Nucleus accumbens (tissue), 56 donors: ENCODE measurements at places on chromosomes 1 and 21.

DNA sequence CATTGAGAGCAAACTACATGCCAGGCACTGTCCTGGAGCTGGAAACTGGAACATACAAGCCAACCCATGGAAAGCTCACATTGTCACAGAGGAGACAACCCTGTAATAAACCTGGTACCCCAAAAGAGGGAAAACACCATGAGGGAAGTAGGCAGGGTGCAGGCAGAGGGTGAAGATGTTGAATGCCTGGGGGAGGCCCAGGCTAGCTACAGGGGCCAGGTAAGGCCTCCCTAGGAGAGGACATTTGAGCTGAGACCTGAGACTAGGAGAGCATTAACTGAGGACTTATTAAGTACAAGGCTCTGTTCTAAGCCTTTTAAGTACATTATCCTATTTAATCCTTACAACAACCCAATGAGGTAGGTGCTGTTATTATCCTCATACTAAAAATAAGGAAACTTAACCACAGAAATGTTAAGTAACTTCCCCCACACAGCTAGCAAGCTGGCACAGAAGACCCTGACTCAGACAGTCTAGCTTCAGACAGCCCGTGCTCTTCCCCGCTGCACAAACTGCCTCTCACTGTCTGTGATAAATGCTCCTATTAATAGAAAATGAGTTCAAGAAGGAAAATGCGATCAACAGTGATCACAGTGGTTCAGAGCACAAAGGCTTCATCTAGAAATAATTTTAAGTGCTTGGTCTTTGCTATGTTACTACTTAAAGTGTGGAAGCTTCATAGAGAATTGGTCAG lies 41.8 kb downstream of the ZNF281 start:
- DNase-seq: peak; percentile 31

GRCh38 chr1:32247983-32248889 lies 1.2 kb downstream of the FAM167B start:
- no peak for DNase-seq

DNA sequence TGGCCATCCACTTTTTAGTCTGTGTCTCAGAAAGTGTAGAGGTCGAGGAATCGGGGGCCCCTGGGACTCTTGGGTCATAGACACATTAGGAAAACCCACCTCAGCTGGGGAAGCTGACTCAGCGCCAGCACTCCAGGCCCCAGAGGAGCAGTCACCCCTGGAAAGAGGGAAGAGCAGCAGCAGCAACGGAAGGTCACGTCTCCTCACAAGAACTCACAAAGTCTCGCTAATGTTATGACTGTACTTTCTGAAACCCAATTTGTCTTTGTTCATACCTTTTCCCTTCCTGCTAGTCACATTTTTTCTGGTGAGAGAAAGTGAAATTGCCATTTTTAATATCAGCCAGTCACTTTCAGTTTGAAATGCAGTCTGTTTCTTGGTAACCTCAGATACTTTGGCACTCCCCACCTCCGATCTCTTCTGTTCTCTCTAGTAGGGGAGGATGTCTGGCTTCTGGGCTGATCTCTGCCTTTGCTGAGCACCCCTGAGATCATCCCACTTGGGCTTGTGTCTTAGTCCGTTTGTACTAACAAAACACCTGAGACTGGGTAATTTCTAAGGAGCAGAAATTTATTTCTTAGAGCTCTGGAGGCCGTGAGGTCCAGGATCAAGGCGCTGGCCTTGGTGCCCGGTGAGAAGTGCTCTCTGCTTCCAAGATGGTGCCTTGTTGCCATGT lies 6.0 kb upstream of the NLRP3 start:
- no peak for DNase-seq

DNA sequence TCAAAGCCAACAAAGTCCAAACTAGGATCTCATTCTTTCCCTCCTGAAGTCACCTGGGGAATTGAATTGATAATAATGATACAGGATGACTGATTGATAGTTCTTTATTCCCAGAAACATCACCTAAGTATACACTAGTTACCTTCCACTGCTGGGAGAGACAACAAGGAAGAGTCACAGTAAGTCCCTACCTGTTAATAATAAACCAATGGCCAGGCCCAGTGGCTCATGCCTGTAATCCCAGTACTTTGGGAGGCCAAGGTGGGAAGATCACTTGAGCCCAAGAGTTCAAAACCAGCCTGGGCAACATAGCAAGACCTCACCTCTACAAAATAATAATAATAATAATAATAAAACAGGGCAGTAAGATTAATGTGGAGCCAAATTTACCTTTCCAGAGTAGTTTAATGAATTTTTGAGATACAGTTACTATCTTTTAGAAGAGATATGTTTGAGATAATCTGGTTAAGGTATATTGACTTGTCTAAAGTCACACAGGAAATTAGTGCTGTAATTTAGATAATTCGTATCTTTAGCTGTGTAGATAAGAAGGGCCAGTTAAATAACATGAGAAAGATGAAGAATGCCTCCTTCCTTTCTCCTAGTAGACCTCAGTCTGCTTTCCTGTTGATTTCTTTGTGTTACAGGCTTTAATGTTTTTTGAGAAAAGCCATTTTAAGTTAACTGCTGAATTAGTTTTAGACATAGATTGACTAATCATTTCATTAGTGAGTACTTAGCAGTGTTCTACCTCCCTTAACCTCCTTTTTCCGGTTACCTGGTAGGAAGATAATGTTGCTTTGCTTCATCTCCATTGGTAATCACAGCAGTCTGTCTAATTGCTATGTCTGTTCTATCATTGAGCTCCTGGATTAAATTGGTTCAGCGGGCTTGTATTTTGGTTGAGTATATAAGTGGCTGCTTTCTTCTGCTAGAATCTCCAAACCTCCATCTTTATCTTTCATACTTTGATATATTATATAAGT lies 22.0 kb downstream of the SMAP2 start:
- DNase-seq: no peak

GRCh38 chr1:211133836-211134669 lies at the start of gene KCNH1:
Gene KCNH1 (minus strand): TSS chr1:211134148. CDS start chr1:211133945, 203 bp downstream.
- peak; percentile 54 for DNase-seq

DNA sequence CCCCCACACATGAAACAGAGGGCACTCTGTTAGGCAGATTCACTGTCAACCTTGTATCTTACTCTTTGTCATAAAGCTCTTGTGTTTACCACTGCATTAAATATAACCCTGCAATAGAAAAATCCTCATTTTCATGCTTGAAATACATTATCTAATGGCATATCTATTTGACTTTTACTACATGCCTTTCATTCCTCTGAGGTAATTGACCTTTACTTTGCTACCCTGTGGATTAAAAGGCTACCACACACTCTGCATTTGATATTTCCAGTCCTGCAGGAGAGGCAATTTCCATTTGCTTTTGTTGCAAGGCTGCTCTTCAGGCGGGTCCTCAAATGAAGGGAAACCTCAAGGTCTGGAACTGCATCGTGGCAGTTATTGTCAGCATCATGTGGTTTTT lies 238.0 kb downstream of the NTNG1 start:
- no peak for DNase-seq

DNA sequence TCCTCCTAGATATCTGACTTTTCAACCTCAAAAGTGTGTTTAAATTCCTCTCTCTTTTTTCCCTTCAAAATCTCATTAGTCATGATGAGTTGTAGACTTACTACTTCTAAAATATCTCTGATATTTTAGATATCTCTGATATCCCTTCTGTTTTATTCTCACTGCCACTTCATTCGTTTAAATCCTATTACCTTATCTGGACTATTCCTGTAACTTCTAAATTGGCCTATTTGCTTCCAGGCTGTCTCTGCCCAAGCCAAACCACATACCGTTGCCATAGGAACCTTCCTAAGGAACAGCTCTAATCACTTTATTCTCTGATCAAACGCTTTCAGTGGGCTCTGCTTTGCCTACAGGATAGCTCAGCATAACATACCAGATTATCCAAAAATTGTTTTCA lies 333.1 kb upstream of the CHRM3 start:
- no peak for DNase-seq

GRCh38 chr1:54002544-54003248 lies 15.3 kb downstream of the LDLRAD1 start:
- DNase-seq: no peak

DNA sequence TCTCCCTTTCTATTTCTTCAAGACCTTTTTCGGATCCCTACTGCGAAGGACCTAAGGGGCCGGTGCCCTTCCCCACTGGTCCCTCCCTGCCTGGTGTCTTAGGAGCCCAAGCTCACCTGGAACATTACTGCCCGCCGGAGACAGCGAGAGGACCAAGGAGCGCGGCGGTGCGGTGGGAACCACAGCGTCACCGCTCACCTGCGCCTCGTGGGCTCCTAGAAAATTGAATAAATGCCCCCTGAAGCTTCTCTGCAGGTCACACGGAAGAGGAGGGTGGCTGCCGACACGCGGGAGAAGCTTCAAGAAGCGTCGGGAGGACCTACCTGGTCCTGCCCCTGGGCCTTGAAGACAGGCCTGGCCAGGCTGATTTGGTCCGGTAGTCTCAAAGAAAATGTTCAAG lies 65.2 kb downstream of the PPIAL4A start:
- no peak for DNase-seq

GRCh38 chr1:180631766-180632325 lies at the start of gene XPR1:
Gene XPR1 (plus strand): TSS chr1:180632022. CDS start chr1:180632202, 180 bp downstream.
- DNase-seq: peak; percentile 99

GRCh38 chr1:200245473-200245872 lies 164.4 kb downstream of the ZNF281 start:
- no peak for DNase-seq

GRCh38 chr1:177122461-177123251 lies 41.9 kb downstream of the ASTN1 start:
- DNase-seq: no peak

- DNase-seq: no peak
These were observed 58.8 kb upstream of the C1orf115 start for GRCh38 chr1:220631238-220631815.

GRCh38 chr1:239128541-239128940 lies 257.8 kb upstream of the CHRM3 start:
- no peak for DNase-seq

GRCh38 chr1:232250838-232251237 lies 379.1 kb downstream of the SIPA1L2 start:
- DNase-seq: no peak

DNA sequence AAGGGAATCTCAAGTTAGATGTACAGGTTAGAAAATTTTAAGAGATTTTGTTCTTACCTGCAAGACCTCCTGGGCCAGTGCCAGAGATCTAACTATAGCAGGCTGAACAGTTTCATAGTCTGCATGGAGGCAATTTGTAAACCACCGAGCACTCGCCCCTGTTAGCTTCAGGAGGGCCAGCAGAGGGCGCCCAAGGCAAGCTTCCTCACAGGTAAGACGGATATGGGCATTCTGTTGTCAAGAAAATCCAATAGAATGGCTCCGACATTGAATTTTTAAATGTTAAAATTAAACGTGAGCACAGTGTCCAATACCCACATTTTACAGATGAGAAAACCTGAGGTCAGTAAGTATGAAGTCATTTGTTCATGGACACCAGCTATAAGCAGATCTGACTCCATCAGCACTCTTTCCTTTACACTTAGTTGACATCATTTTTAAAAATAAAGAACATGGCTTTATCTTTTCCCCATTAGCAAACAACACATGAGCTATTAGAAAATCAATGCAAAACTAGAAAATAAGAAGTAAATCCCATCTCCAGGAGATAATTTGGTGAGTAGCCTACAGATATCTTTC lies 2.2 kb downstream of the REG4 start:
- peak; percentile 40 for DNase-seq

DNA sequence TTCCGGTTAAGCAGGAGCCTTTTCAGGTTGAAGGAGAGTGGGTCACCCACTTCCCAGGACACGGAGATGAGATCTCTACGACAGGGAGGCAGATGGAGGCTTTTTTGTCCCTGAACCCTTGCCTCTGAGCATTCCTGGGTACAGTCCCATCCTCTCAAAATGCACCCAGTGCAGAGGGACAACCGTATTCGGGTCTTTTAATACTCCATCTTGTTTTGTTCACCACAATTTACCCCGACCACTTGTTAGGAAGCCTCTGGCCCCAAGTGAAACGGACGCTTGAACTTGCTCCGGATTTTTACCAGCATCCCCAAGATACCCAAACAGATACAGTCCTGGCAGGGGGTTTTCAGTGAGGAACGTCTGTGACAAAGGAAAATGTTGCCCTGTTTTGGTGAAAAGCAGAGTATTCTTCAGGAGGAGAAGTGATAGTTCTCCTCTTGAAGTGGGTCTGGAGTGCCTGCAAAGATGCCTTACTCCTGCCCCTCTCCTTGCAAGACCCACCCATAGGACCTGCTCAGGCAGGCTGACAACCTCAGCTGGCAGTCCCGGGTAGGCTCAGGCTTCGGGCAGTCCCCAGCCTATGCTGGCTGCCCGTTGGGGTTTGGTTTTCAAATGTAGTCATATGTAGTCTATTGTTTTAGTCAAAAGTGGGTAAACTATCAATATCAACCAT lies 669 bp upstream of the ARL8A start:
- no peak for DNase-seq

- DNase-seq: no peak
These were observed 4.8 kb downstream of the FASLG start for GRCh38 chr1:172663732-172664131.

GRCh38 chr1:15876357-15877055 lies 29.0 kb downstream of the SPEN start:
- no peak for DNase-seq

DNA sequence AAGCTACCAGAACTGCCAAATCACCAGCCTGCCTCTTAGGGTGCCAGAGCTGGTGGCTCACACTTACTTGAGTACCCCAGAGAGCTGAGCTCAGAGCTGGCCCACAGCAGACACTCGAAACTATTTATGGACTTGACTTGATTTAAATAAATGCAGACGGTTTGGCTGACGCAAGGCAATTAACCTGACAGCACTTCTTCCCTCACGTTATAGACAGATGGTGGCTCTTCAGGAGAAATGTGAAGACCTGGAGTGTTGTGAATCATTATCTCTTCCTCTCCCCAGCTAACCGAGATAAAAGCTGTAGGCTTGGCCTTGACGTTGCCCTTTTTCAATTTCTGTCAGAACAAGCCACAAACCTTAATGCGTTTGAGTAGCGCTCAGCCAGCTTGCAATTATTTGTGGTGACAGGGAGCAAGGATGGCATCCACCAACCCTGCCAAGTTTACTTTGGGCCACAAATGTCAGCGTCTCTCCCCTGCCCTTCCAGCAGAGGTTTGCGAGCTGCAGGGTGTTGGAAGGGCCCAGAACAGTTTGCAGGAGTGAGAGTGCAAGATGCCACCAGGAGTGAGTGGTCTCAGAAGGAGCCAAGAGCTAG lies 34.0 kb upstream of the BCAR3 start:
- DNase-seq: no peak

DNA sequence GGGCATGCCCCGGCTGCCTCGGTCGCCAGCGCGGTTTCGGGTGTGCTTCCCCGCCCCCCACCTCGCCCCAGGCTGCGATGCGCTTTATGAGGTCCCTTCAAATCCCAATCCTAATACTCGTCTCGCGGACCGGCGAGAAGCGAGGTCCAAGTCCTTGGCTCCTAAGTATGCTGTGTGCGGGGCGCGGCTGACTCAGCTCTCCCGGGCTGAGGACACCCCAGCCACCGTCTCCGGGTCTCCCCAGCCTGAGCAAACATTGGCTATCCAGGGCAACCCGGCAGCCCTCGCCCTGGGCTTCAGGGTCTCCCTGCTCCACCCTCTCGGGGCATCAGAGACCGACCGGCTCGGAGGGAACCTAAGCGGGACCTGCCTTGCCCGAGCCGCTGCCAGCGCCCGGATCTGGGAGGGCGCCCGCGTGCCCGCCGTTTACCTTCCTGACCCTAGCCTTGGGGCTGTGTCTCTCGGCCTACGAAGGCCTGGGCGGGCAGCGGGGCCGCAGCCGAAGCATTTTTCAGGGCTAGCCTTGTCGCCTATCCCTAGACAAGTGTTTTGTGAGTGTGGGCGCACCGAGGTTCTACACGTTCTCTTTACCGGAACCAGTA lies 1.2 kb downstream of the ITPKB start:
- DNase-seq: peak; percentile 76
